ENCODE measurements at places on chromosomes 7 and 10. TPM values are rescaled to one million over a fixed set of nuclear protein-coding genes. Genes with fewer than 3 reads are reported as not detected.

Gene PLAC9
- total RNA-seq = 24.6 TPM

Gene GPC2
- total RNA-seq = 1.4 TPM

Gene GIMAP8
- 0.12 TPM for total RNA-seq

Gene ZCCHC24
- 16.7 TPM for total RNA-seq

Gene EBF3
- total RNA-seq = 8.8 TPM

Gene DNTT
- not detected for total RNA-seq

Gene CEP55
- total RNA-seq = 0.47 TPM

Gene RNF32
- total RNA-seq = 0.23 TPM

Gene CCZ1
- 10.2 TPM for total RNA-seq

Gene BMI1
- total RNA-seq = 99.8 TPM

Gene CYP3A5
- total RNA-seq = not detected

Gene SLC29A4
- total RNA-seq = 4.3 TPM

Gene IL15RA
- total RNA-seq = 5.5 TPM

Gene FAM25A
- total RNA-seq = not detected

Gene SLC29A3
- total RNA-seq = 2.7 TPM

Gene CYP3A7
- total RNA-seq = not detected

Gene MKX
- total RNA-seq = 0.08 TPM

Gene LARP4B
- 20.7 TPM for total RNA-seq

Gene GIMAP1
- not detected for total RNA-seq

Gene IFIT1B
- total RNA-seq = not detected

Gene ITGB1
- total RNA-seq = 1,184 TPM

Gene COL13A1
- 4.0 TPM for total RNA-seq

Gene STAG3
- total RNA-seq = 1.4 TPM

Gene SERPINE1
- 1,526 TPM for total RNA-seq

Gene TMEM26
- 0.35 TPM for total RNA-seq

Gene CHN2
- 2.2 TPM for total RNA-seq

Gene PMS2
- 16.4 TPM for total RNA-seq

Gene FGL2
- 9.8 TPM for total RNA-seq

Gene NKX2-3
- total RNA-seq = not detected

Gene SPAM1
- total RNA-seq = not detected

Gene PAX4
- not detected for total RNA-seq

Gene SLC26A5
- total RNA-seq = not detected

Gene TSPAN12
- 2.0 TPM for total RNA-seq

Gene GPR15LG
- total RNA-seq = not detected

Gene YKT6
- 128 TPM for total RNA-seq

Gene KCNIP2
- 1.1 TPM for total RNA-seq

Gene ELMO1
- 0.15 TPM for total RNA-seq

Gene OR2A5
- total RNA-seq = not detected

Gene ZNF853
- total RNA-seq = 0.59 TPM

Gene NANOS1
- 0.12 TPM for total RNA-seq

Gene COL26A1
- not detected for total RNA-seq

Gene CELF2
- 7.6 TPM for total RNA-seq

Gene SFRP4
- 65.8 TPM for total RNA-seq

Gene BMPER
- total RNA-seq = 56.5 TPM

Gene DPP6
- not detected for total RNA-seq

Gene DLD
- 42.0 TPM for total RNA-seq

Gene CARD11
- total RNA-seq = not detected

Gene THNSL1
- total RNA-seq = 1.9 TPM

Gene SPDYE5
- 0.12 TPM for total RNA-seq

Gene EPO
- total RNA-seq = not detected

Gene CREB3L2
- 48.6 TPM for total RNA-seq

Gene VIPR2
- total RNA-seq = not detected

Gene ZNF117
- 1.9 TPM for total RNA-seq

Gene GNAT3
- total RNA-seq = not detected

Gene UCMA
- not detected for total RNA-seq

Gene ACSM6
- not detected for total RNA-seq

Gene NOBOX
- not detected for total RNA-seq

Gene WBP1L
- total RNA-seq = 49.0 TPM

Gene EPHB6
- total RNA-seq = 9.9 TPM
